Karpas-422 (cell line): ENCODE measurements at places on chromosomes 16 and 17.

DNA sequence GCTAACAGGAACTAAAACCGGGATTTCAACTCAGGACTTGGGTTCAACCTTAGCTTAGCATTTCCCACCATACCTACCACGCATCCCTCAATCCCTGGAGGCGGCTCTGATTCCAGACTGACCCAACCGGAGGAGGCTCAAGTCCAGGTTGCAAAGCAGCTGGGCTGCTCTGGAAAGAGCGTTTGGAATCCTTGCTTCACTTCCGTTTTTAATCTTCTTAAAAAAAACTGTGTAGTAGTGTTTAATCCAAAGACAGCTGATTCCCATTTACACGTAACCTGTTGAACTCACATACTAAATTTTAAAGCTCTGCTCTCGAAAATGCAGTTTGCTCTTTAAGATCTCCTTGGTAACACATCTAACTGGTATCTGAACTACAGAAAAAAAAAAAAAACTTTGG is 50.0 kb downstream of the NXN start:
- DNase-seq = no peak
- no peak overlapping the region for H3K4me3 ChIP-seq
- no peaks in the 10 kb centered on the region for H3K4me1 ChIP-seq
- H3K27ac ChIP-seq = no peak overlapping the region

GRCh38 chr17:73652886-73653480 is 8.7 kb upstream of the SDK2 start:
- H3K4me1 ChIP-seq = no peaks in the 10 kb centered on the region
- no peak overlapping the region for H3K4me3 ChIP-seq
- no peak overlapping the region for H3K27ac ChIP-seq
- no peak for DNase-seq

- H3K36me3 ChIP-seq = no peaks in the 10 kb centered on the region
- no peaks in the 10 kb centered on the region for H3K27me3 ChIP-seq
- H3K4me1 ChIP-seq = peaks cover 25% of the 10 kb centered on the region
- DNase-seq = no peak
- no peak overlapping the region for H3K27ac ChIP-seq
These were observed 47.1 kb downstream of the DNAH17 start for GRCh38 chr17:78529871-78530670.

- no peak for DNase-seq
- H3K36me3 ChIP-seq = no peaks in the 10 kb centered on the region
- H3K27me3 ChIP-seq = no peaks in the 10 kb centered on the region
- no peaks in the 10 kb centered on the region for H3K4me1 ChIP-seq
- H3K27ac ChIP-seq = no peak overlapping the region
- H3K4me3 ChIP-seq = no peak overlapping the region
These were observed 30.0 kb downstream of the TEKT5 start for GRCh38 chr16:10664720-10665126.

DNA sequence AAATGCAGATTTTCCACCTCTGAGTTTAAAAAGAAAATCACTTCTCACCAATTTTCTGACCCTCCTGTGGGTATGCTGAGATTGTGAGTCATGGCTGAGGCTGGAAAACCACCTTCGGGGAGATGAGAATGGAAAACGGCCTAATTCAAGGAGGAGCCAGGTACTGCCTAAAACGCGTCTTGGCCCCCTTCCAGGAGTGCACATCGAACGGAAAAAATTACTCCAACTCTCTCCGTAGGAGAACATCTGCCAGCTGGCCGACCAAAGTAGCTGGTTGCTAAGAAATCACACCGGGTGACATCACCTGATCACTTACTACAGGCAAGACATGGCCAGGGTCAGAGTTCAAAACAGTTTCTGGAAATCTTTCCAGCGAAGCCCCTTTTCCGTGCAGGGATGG is 107.6 kb downstream of the ZNF423 start:
- no peak overlapping the region for H3K4me3 ChIP-seq
- DNase-seq = no peak
- H3K27ac ChIP-seq = no peak overlapping the region
- no peaks in the 10 kb centered on the region for H3K36me3 ChIP-seq

DNA sequence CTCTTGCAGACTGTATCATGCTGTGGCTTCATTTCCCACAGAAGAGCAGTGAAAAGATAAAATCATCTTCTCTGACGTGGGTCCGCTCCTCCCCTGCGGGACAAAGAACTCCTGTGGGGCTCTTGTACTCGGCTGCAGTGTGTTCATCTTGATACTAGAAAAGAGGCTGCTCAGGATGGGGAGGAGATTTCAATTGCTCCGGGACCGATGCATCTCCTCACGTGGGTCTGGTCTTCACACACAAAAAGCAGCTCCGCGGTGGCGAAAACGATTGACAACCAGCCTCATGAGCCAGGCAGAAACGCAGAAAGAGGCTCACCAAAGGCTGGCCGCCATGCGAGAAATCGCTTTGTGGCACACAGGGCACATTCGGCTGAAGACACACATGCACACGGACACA is 14.4 kb upstream of the KCNJ18 start:
- H3K4me3 ChIP-seq = no peak overlapping the region
- peak; percentile 17 for DNase-seq
- H3K27me3 ChIP-seq = 0 out of 2 replicates have a peak, but pooled peaks cover 3% of the 10 kb centered on the region
- no peak overlapping the region for H3K27ac ChIP-seq
- no peaks in the 10 kb centered on the region for H3K36me3 ChIP-seq
- H3K4me1 ChIP-seq = no peaks in the 10 kb centered on the region

GRCh38 chr16:10896723-10897122 is 19.7 kb downstream of the CIITA start:
- H3K36me3 ChIP-seq = peaks cover 61% of the 10 kb centered on the region
- H3K4me1 ChIP-seq = peaks cover 98% of the 10 kb centered on the region
- H3K4me3 ChIP-seq = peak overlapping the region; percentile 3; the same call in 1 of the 2 replicates
- peak overlapping the region; percentile 96 for H3K27ac ChIP-seq
- no peak for DNase-seq

DNA sequence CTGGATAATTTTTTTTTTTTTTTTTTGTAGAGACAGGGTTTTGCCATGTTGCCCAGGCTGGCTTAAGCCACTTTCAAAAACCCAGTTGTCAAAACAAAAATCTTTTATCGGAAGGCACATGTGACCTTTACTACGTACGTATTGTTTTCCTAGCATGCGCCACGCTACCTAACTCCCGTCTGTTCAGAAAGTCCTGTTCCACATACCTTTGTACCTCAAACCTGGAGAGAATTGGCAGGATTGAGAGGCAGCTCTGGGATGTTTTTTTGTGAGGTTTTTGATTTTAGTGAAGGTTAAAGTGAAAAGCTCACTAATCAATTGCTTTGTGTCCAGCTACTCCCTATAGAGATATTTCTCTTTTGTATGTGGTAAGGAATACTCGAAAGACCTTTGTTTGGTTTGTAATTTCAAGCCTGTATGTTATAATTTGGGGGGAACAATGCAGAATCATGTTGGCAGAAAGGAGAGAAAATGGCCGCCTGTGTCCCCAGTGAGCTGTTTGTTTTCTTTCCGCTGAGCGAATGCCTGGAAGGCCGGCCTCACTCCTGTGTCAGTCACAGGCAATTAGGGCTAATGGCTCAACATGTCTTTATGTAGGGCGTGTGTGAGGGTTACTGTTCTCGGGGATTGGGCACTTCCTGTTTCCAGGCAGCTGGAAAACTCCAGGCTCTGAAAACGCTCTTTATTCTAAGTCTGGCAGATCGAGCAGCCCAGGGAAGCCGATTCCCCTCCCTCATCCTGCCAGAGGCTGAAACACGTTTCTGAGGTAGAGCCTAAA is 60.8 kb upstream of the CLEC18A start:
- H3K36me3 ChIP-seq = no peaks in the 10 kb centered on the region
- no peak for DNase-seq
- no peak overlapping the region for H3K4me3 ChIP-seq
- peaks cover 47% of the 10 kb centered on the region for H3K4me1 ChIP-seq
- no peaks in the 10 kb centered on the region for H3K27me3 ChIP-seq

DNA sequence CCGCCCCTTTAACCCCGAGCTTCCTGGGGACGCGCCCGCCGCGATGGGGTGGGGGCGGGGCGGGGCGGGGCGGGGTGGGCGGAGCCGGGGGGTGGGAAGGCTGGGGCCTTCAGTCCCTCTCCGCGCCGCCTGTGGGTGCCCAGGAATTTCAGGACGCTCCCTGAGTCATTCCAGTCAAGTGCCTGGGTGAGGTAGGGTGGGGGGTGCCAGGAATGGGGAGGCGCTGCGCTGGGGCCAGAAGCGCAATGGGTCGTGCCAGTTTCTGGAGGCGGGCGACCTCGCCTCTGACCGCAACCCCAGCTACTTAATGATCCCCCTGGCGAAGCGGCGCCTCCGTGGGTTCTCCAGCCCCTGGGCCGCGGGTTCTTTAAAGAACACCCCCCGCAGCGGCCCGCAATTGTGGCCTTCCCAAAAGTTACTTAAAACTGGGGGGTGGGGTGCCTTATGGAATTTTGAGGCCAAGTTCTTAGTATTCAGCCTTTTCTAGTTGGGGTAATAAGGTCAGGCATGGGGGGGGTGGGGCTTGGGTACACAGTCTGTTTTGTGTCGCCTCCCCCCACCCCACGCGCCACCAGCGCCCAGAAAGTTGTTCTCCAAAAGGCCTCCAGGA is 826 bp upstream of the GSE1 start:
- H3K27me3 ChIP-seq = 0 out of 2 replicates have a peak, but pooled peaks cover 3% of the 10 kb centered on the region
- H3K4me3 ChIP-seq = peak overlapping the region; percentile 50; the same call in 1 of the 2 replicates
- no peak overlapping the region for H3K27ac ChIP-seq
- DNase-seq = no peak
- H3K4me1 ChIP-seq = peaks cover 32% of the 10 kb centered on the region

DNA sequence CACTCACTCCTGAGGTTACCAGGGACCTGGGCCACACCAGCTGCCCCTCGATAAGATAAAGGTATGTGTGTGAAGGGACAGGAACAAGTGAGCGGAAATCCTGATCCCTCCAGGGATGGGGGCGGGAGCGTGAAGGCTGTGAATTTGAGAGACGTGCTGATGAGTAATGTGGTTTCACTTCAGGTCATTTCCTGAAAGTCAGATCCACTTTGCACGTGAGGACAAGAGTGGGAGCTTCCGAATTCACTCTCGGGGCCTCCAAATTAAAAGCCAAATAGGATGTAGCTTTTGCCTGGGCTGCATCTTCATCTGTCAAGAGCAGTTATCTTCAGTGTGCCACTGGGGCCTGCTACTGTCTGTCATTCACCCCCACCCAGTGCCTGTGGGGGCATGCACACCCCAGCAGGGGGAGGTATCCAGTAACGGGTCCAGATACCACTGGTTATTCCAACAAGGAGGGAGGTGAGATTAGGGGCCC is 87.4 kb upstream of the LHX1 start:
- no peak overlapping the region for H3K27ac ChIP-seq
- no peak overlapping the region for H3K4me3 ChIP-seq
- no peaks in the 10 kb centered on the region for H3K36me3 ChIP-seq
- H3K4me1 ChIP-seq = peaks cover 5% of the 10 kb centered on the region; the same call in 1 of the 2 replicates
- H3K27me3 ChIP-seq = no peaks in the 10 kb centered on the region

- DNase-seq = no peak
- H3K4me3 ChIP-seq = no peak overlapping the region
- no peak overlapping the region for H3K27ac ChIP-seq
- no peaks in the 10 kb centered on the region for H3K27me3 ChIP-seq
- no peaks in the 10 kb centered on the region for H3K36me3 ChIP-seq
- no peaks in the 10 kb centered on the region for H3K4me1 ChIP-seq
These were observed 66.5 kb downstream of the GNAO1 start for GRCh38 chr16:56257666-56258342.

- H3K4me1 ChIP-seq = no peaks in the 10 kb centered on the region
- no peak overlapping the region for H3K27ac ChIP-seq
- H3K4me3 ChIP-seq = no peak overlapping the region
- H3K36me3 ChIP-seq = no peaks in the 10 kb centered on the region
- no peak for DNase-seq
These were observed 8.0 kb downstream of the ZNF469 start for GRCh38 chr16:88390735-88391134.

- no peaks in the 10 kb centered on the region for H3K36me3 ChIP-seq
- no peaks in the 10 kb centered on the region for H3K27me3 ChIP-seq
- H3K4me3 ChIP-seq = no peak overlapping the region
- H3K27ac ChIP-seq = no peak overlapping the region
These were observed 90.1 kb upstream of the CDC42EP4 start for GRCh38 chr17:73401911-73402310.

GRCh38 chr16:85326113-85326793 is 214.0 kb upstream of the CIBAR2 start:
- no peaks in the 10 kb centered on the region for H3K36me3 ChIP-seq
- no peaks in the 10 kb centered on the region for H3K27me3 ChIP-seq
- no peak for DNase-seq
- H3K27ac ChIP-seq = no peak overlapping the region
- no peak overlapping the region for H3K4me3 ChIP-seq

- 0 out of 2 replicates have a peak, but pooled peaks cover 6% of the 10 kb centered on the region for H3K36me3 ChIP-seq
- no peak for DNase-seq
- H3K4me3 ChIP-seq = no peak overlapping the region
These were observed 338.0 kb downstream of the SLC39A11 start for GRCh38 chr17:72754513-72754912.

DNA sequence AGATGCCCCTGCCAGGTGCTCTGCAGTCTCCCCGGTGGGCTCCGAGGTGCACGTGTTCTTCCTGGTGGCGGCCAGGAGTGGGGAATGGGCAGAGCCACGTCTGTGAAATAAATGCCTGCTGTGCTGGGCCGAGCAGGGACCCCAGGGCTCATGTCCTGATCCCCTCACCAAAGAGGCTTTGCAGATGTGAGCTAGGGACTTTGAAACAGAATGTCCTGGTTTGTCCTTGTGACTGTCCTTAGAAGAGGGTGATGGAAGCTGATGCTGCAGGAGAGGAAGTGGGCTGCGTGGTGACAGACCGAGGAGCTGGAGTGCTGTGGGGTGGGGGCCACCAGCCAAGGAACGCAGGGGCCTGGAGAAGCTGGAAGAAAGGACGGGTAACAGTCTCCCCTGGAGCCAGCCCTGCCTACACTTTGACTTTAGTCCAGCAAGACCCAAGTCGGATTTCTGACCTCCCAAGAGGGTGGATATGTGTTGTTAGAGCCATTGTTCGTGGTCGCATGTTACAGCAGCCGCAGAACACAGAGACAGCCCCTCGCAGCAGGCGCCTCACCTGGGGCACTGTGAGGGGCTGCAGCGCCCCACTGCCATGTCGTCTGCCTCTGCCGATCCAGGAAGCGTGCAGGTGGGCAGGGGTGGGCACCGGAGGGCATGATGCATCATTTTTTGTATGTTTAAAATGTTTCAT is 217.9 kb upstream of the CIBAR2 start:
- H3K36me3 ChIP-seq = no peaks in the 10 kb centered on the region
- no peaks in the 10 kb centered on the region for H3K27me3 ChIP-seq
- H3K4me1 ChIP-seq = peaks cover 7% of the 10 kb centered on the region
- H3K4me3 ChIP-seq = no peak overlapping the region
- no peak overlapping the region for H3K27ac ChIP-seq
- no peak for DNase-seq

DNA sequence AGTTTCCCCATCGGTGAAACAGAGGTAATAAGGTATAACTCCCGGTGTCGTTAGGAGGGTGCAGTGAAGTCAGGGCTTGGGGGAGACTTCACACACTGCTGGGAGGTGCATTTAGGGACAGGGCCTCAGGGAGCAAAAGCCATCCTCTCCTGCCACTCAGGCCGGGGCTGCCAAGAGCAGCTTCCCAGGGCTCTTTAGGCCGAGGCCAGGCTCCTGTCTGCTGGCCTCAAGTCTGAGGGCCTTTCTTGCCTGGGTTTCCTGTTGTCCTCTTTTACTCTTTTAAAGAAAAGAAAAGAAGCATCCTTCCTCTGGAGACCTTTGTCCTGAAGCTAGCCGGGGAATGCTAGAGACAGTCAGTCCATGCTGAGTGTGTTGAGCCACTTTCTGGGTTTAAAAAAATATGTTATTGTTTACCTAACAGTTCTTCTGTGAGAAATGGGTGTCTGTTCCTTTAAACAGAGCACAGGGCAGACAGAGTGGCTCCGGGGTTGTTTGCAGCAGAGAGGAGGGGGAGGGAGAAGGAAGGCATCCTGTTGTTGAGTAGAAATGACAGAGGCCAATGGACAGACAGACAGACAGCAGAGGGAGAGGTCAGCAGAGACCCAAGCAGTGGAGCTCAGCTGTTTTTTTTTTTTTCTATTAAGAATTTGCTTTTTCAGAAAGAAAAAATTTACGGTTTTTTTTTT is 79.1 kb downstream of the C17orf67 start:
- H3K36me3 ChIP-seq = no peaks in the 10 kb centered on the region
- H3K27me3 ChIP-seq = no peaks in the 10 kb centered on the region
- H3K4me3 ChIP-seq = no peak overlapping the region
- H3K4me1 ChIP-seq = no peaks in the 10 kb centered on the region
- no peak overlapping the region for H3K27ac ChIP-seq
- DNase-seq = no peak
